A549 treated with Hydrocortisone at 1 μM for 4 hours (cell line): ENCODE measurements at places on chromosomes 13 and 19. TPM values are rescaled to one million over a fixed set of nuclear protein-coding genes. Genes with fewer than 3 reads are reported as not detected.

The CEACAM7 gene
- 0.03 to 0.18 TPM (median 0.10 TPM) in 3 of 5 replicates, not detected in the others for total RNA-seq

The UCHL3 gene
- total RNA-seq = 45.9 to 50.2 TPM (median 46.4 TPM) in 5 replicates

The ZNF628 gene
- 5.2 to 9.1 TPM (median 6.3 TPM) in 5 replicates for total RNA-seq

The TMEM255B gene
- total RNA-seq = 0.54 to 1.0 TPM (median 0.87 TPM) in 5 replicates

The GPC6 gene
- 3.5 to 6.3 TPM (median 5.1 TPM) in 5 replicates for total RNA-seq
